Spinal cord (tissue), 10 donors: ENCODE measurements at places on chromosomes 7 and 10. TPM values are rescaled to one million over a fixed set of nuclear protein-coding genes. Genes with fewer than 3 reads are reported as not detected.
A peak's percentile ranks its signal among the peaks of the same experiment; 100 is the strongest.

- no peak for DNase-seq
Measured at GRCh38 chr7:39609113-39609934, 14.0 kb upstream of the RALA start.

GRCh38 chr7:24706211-24707170 is 50.8 kb downstream of the GSDME start:
- no peak for DNase-seq

The OR2A5 gene
- total RNA-seq, result under 0.01 TPM

DNA sequence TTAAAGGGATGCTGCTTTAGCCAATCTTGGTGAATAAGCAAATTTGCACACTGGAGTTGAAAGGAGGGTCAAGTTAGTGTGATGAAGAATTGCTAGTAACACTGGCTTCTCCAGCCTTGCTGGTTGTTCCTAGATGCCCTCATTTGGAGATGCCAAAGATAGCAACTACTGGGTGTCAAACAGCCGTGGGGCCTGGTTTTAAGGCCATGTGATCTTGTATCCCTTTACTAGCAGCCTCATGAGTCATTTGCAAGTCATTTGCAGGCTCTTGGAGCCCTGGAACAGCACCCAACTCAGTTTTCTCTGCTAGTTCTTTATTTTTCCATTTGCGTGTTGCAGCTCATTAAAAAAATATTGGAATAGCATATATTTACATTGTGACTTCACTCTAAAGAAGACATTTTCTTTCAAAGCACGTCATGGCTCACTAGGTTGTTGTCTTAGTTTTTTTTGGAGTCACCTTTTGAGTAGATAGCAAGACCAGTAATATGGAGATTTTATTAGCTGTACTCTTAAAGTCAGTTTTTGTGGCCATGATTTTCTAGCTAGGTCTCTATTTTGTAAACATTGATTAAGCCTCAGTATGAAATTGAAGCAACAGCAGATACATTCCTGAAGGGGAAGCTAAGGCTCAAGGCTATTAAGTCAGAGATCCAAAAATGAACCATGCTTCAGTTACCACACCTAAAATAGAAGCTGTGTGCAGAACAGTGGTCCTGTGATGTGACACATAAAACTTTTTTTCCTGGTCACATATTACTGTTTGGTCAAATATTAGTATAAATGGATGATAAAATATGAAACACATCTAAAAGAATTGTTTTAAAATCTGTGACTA is 1.3 kb downstream of the LSMEM1 start:
- DNase-seq, result no peak

DNA sequence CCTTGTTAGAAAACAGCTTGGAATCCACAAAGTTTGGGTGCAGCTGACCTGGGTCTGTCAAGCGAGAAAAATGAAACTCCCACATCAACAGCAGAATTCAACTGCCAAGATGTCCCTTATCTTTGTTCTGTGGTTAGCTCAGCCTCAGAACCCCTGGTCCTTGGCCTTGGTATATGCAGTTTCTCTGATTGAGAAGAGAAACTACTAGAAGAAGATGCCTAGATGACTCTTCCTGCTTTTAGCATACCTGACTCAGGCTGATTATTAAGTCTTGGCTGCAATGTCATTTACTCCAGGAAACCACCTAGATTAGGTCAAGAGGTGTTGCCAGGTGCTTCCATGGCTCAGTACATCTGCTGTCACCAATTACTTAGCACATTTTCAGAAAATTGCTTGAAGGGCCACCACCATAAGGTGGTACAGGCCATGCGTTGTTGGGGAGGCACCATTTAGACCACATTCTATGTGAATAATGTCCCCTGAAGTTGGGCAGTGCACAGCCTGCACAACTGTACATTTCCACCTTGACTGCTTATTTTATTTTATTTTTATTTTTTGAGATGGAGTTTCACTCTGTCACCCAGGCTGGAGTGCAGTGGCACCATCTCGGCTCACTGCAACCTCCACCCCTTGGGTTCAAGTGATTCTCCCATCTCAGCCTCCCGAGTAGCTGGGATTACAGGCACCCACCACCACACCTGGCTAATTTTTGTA is 59.4 kb upstream of the ZNF438 start:
- no peak for DNase-seq

- DNase-seq, result peak; percentile 60
Measured at GRCh38 chr7:2924866-2925840, 81.0 kb upstream of the GNA12 start.

GRCh38 chr7:1123715-1124114 is 35.8 kb downstream of the GPER1 start:
- no peak for DNase-seq

DNA sequence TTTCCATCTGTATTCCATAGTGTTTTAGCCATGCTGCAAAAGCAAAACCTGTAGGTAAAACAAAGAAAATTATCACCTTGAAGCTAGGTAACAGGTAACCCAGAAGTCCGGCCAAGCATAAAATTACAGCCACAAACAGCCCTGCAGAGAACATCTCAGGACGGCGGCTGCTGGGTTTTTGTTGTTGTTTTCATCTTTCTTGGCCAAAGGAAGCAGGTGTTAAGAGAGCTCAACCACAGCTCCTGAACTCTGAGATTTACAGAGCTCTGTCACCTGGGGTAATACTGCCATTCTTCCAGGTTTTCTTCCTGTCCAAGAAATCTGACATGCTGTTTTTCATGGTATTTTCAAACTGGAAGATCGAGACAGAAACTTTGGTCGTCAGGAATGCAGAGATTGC is 847 bp upstream of the SCIN start:
- DNase-seq, result no peak

DNA sequence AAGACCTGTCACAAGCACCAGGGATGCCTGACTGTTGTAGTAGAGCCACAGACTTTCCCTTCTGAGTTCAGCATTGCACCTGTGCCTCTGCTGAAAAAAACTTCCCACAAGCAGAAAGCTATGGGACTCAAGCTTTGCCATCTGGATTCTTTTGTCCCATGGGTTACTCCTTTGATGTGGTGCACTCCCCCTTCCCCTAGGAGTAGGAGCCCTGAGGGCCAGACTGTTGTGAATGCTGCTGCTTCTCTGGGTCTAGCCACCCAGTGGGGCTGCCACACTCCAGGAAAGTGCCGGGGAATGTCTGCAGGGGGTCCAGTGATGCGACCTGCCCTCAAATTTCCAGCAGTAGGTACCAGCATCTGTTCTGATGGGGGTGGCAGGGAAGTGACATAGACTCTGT is 11.7 kb downstream of the CASP7 start:
- no peak for DNase-seq
